ENCODE measurements at places on chromosomes 3 and 15.
A peak's percentile ranks its signal among the peaks of the same experiment; 100 is the strongest.

- DNase-seq, result no peak
These were observed 684.4 kb upstream of the LMCD1 start for GRCh38 chr3:7817239-7817638.

- peak; percentile 36 for DNase-seq
These were observed 225.1 kb upstream of the C2CD4B start for GRCh38 chr15:62389885-62390790.

DNA sequence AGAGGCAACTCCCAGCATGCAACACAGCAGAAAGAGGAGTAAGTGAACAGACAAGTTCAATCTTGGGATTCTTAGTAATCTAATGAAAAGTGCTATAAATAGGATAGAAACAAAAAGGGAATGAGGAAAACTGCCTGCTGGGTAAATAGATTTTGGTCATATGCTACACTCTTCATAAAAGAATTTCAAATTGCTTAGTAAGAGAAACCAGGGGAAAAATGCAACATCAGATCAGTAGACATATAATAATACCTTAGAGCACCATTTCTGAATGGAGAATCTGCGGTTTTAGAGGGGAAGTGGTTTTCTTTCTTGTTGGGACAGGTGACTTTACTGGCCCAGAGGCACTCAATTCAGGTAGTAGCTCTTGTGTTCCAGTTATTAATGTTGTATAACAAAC, 13.4 kb upstream of the TBC1D5 start:
- no peak for DNase-seq

GRCh38 chr15:48617619-48618018, 27.9 kb downstream of the FBN1 start:
- no peak for DNase-seq

- DNase-seq, result no peak
These were observed 35.6 kb downstream of the CTSH start for GRCh38 chr15:78909160-78909695.

GRCh38 chr3:71926616-71927015, 141.7 kb upstream of the PROK2 start:
- no peak for DNase-seq

GRCh38 chr3:127459891-127460290, 130.6 kb downstream of the TPRA1 start:
- no peak for DNase-seq

DNA sequence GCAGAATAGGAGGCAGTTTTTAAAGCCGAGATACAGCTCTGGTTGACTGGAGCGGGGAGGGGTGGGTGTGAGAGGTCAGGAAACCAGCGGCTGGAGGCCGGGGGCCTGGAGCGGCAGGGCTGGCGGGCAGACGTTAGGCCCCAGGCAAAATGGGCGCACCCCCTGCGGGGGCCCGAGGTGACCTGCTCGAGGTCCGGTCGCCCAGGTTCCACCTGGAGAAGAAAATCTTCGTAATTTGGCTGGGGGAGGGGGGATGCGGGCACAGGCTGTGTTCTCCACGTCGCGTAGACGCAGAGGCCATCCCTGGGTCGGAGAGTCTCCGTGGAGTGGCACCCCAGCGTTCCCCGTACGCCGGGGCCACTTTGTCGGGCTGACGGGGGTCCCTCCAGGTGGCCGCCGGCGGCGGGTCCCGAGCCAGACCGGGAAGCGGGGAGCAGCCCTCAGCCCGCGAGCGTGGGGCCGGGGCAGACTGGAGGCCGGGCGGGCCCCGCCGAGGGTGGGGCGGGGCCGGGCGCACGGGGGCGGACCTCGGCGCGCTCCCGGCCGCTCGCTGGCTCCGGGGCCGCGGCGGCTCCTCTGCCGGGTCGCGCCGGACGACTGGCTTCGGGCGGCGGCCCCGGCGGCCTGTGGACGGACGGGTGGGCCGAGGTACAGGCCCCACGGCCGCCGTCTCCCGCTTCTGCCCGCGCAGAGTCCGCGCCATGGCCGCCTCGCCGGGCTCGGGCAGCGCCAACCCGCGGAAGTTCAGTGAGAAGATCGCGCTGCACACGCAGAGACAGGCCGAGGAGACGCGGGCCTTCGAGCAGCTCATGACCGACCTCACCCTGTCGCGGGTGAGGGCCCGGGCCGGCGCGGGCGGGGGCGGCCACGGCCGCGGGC, at the start of gene CRTC3:
CRTC3 (plus strand) TSS at position 553 of the 879 bp plus-strand sequence; CDS start at position 702, 149 bp downstream.
- DNase-seq, result no peak

DNA sequence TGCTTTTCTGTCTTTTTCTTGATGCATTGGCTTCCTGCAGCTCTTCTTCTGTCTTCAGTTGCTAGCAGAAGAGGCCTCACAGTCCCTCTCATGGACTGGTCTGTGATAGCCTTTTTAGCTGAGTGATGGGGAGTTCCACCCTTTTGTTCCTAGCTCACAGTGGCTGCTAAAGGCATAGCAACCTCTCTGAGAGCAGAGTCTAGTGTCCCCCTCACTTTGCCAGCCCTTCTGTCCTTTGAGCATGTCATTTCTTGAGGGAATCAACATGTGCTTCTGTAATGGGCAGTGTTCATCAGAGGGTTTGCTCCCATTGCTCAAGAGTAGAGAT, 44.4 kb downstream of the GAP43 start:
- DNase-seq, result no peak

GRCh38 chr15:30063835-30064546, 18.8 kb upstream of the GOLGA8J start:
- no peak for DNase-seq

GRCh38 chr3:71994203-71994602, 209.3 kb upstream of the PROK2 start:
- DNase-seq, result no peak

DNA sequence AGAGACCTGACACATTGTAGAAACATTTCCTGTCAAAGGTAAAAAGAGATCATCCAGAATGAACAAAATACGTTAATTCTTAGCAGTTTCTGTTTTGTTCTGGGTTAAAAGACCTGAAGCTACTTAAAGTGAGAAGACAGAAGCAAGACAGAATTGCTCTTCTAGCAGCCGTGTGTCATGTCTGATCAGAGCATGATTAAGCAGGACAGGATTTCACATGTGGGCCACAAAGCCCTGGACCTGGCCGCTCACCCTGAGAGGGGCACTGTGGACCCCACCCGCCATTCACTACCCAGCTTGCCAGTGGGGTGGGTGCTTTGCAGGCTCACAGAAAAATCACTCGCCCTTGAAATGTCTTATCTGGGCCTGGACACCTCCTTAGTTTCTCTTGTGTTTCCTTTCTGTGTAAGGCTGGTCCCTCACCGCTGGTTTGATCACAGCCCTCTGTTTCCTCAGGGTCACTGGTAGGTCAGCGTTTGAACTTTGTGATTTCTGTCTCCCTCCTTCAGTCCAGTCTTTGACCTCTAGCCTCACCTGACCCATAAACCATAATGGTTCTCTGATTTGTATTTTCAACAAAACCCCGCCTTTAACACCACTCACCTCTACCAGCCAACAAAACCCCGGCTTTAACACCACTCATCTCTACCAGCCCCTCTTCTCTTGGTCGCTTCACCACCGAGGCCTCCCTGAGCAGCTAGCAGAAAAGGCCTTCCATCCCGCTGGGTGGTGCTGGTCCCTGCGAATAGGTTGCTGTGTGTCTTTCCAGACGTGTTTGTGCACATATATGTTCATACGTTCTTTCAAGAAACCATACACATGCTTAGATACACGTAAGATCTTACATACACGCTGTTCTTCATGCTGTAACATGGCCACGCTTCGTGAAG, 185.0 kb downstream of the OR4M2 start:
- no peak for DNase-seq

DNA sequence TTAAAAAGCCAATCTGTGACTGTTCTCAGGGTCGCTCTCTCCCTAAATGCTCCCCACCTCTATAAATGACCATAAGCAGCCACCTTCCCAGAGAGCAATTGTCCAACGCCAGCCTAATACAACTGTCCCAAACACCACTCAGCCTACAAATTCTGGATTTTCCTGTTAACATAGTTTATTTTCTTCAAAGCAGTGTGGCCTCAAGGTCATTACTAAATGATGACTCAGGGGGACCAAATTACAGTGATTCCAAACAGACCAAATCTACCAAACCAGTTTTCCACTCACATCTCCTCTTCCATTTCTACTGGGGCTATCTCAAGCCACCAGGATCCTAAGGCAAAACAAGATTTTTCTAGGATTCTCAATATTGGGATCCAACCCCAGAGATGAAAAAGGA, 22.5 kb downstream of the HEXA start:
- DNase-seq, result no peak

DNA sequence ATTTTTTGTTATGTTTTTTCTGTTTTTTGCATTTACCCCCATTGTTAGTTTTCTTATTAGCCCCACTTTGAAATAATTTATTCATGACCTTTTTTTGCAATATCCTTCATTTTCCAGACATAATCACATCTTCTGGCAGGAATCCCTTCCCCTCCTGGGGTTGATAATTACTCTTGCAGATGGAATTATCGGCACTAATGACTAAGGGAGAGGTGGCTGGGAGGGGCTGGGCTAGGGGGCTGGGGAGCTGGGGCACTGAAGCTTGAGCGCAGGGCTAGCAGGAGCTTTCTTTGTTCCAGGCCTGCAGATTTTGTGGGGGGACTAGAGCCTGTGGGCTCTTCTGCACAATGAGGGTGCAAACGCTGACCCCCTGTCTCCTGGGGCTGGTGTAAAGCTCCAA, 77.8 kb downstream of the RAB11A start:
- DNase-seq, result no peak

DNA sequence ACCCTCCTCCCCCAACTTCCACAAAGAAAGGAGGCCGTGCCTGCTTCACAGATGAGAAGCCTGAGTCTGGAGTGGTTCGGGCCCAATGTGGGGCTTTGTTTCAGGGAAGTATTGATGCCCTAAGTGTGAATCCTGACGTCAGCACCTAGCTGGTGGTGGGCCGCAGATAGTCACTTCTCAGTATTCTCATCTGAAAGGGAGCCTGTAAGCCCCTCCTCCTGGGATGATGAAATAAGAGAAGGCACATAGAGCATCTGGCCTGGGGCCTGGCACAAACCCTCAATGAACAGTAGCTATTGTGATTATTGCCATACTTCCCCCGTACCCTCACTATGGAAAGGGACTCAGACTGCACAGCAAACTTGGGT, 24.8 kb downstream of the LINGO1 start:
- no peak for DNase-seq

- DNase-seq, result no peak
These were observed 7.3 kb downstream of the GPR149 start for GRCh38 chr3:154422694-154423093.

DNA sequence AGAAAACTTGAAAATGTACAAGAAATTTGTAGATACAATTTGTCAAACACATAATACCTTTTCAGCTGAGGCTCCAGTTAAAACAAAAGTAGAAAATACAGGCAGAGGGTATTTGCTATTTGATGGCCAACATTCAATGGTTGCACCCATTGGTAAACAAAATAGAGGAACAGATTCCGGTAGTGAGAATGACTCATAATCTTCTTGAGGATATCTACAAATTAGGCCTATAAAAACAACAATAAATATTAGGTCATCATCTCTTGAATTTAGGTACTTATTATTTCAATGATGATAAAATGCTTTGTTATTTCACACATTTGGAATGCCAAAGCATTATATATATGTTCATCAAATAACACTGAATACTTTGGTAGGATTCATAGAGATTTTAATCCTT, 53.4 kb downstream of the DENND4A start:
- no peak for DNase-seq

GRCh38 chr15:87527416-87527815, 729.1 kb downstream of the NTRK3 start:
- DNase-seq, result no peak

- DNase-seq, result no peak
These were observed 14.6 kb downstream of the MAP2K5 start for GRCh38 chr15:67556976-67557570.

- no peak for DNase-seq
These were observed 5.4 kb upstream of the P4HTM start for GRCh38 chr3:48984663-48985062.

DNA sequence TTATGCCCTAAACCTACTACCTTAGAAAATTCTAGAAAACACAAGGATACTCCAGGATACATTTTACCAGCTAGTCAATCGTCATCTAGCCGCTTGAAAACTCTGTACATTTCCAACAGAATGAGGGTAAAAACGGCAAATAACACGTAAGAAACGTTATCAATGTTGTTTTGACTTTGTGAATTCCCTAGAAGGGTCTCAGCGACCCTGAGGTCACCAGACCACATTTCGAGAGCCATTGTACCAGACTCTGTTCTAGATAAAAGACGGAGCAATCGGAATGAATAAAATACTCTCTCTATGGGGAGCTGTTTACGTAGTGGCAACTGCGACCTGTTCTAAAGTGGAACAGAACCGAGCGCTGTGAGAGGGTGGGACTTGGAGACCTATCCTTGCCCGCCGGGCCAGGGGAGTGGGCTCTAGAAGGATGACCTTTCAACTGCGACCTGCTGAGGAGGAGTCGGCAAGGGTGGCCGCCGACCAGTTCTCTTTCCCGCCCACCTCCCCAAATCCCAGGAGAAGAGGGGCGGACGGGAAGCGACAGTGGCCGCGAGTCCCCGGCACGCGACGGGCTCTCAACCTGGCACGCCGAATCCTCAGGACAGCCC, 778 bp upstream of the AP4E1 start:
- DNase-seq, result peak; percentile 22

- no peak for DNase-seq
These were observed 133.7 kb upstream of the ALCAM start for GRCh38 chr3:105233010-105233409.

- DNase-seq, result no peak
These were observed 225.4 kb downstream of the SI start for GRCh38 chr3:164852866-164853265.

GRCh38 chr3:20074226-20075063, 34.2 kb downstream of the KAT2B start:
- DNase-seq, result no peak

- DNase-seq, result no peak
These were observed 6.0 kb downstream of the ONECUT1 start for GRCh38 chr15:52783929-52784798.

DNA sequence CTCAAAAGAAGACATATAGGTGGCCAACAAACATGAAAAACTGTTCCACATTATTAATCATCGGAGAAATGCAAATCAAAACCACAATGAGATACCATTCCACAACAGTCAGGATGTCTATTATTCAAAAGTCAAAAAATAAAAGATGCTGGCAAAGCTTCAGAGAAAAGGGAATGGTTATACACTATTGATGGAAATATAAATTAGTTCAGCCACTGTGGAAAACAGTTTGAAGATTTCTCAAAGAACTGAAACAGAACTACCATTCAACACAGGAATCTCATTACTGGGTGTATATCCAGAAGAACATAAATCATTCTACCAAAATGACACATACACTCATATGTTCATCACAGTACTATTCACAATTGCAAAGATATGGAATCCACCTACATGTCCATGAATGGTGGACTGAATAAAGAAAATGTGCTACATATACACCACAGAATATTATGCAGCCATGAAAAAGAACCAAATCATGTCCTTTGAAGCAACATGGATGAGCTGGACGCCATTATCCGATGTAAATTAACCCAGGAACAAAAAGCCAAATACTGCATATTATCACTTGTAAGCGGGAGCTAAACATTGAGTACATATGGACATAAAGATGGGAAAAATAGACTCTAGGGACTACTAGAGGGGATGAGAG, 32.7 kb upstream of the DGKG start:
- no peak for DNase-seq

DNA sequence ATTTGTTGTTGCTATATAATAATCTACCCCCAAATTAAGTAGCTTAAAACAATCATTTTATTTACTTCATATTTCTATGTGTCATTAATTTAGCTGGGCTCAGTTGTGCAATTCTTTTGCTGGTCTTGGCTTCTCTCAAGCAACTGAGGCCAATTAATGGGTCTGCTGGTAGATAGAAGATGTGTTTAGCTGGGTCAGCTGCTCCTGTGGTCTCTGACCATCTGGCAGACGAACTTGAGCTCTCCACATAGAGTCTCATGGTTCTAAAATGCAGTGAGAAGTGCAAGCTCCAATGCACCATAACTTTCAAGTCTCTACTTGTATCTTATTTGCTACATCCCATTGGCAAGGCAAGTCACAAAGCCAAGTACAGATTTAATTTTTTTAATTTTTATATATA, 515.6 kb downstream of the ZIC1 start:
- DNase-seq, result no peak
